ENCODE measurements at places on chromosomes 16 and 17.

GRCh38 chr16:11383481-11384183, 38.4 kb downstream of the RMI2 start:
- no peak for DNase-seq

DNA sequence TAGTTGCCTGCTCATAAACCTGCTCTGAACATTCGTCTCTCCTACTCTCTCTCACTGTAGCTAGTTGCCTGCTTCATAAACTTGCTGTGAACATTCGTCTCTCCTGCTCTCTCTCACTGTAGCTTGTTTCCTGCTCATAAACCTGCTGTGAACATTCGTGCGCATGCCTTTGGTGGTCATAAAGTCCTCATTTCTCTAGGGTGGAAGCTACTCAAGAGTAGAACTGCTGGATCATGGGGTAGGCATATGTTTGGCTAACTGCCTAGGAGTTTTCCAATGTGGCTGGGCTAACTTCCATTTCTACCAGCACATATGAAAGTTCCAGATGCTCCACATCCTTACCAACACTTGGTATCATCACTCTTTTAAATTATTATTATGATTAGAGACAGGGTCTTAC, 174.6 kb upstream of the RPH3AL start:
- peak; percentile 48 for DNase-seq

- DNase-seq, result no peak
These were observed 478.3 kb upstream of the ERCC4 start for GRCh38 chr16:13441675-13442074.

- peak; percentile 90 for DNase-seq
These were observed 472 bp upstream of the ARHGDIA start for GRCh38 chr17:81871387-81872230.

GRCh38 chr17:55728833-55729232, 6.2 kb upstream of the TMEM100 start:
- DNase-seq, result no peak

GRCh38 chr17:2687074-2687418, 24.5 kb downstream of the CLUH start:
- DNase-seq, result no peak

DNA sequence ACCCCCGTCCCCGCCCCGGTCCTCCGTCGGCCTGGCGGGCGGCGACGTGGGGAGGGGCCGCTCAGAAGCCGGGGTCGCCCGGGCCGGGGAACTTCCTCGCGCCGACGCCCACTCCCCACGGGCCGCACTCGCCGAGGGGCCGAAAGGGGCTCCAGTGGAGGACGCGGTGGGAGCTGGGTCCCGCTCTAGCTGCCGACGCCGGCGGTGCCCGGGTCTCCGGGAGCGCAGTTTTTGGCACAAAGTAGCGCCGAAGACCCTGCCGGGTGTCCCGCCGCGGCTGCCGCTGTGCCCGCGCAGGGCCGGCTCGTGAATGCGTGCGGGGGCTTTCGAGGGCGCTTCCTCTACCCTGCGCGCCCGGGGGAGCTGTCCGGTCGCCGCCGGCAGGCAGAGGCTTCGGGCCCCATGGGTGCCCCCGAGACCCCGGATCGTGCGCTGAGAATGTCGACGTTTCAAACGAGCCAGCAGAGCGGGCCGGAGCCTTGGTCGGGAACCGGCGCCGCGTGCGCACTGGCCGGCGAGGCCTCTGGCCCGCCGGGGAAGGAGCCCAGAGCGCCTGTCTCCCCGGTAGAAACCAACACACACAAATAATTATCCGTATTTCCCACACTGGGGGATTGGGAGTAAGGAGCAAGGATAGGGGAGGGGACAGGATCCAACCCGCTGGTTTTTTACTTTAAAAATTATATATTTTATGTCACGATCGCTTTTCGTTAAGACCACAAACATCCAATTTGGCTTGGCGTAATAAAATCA, 46.6 kb upstream of the SLC38A10 start:
- DNase-seq, result peak; percentile 26

GRCh38 chr17:50346313-50347116, 589 bp downstream of the XYLT2 start:
- no peak for DNase-seq

DNA sequence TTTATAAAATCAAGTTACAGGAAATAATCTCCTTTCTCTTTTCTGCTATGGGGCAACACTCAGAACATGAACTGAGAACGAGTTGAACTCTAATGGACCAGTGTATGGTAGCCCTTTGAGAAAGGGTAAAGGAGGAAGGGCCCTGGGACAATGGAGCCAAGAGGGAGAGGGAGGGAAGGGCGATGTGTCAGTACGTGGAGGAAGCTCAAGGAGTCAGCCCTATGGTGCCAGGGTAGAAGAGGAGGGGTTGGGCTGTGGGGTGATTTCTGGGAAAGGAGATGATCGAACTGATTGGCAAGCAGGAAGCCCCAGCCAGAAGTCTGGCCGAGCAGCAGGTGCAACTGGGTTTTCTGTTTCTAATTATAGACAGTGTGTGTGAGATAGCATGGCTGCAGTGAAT, 4.3 kb upstream of the WIPI1 start:
- no peak for DNase-seq

DNA sequence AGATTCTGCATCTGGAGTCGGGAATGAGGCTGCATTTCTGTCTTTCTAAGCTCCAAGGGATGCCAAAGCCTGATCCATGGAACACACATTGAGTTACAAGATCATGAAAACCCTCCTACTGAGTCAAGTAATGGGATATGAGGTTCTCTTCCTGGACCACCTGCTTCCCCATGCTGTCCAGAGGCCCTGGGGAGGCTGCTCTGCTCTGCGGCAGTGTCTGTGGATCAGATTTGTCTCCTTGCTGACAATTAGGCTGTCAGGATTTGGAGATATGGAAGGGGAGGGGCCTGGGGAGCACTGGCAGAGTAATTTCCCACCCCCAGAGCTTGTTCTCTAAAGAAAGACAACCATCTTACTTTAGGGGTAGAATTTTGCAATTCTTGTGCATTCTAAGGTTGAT, 33.0 kb downstream of the C16orf95 start:
- no peak for DNase-seq

GRCh38 chr17:7774055-7774521, 56.5 kb downstream of the DNAH2 start:
- DNase-seq, result peak; percentile 50

DNA sequence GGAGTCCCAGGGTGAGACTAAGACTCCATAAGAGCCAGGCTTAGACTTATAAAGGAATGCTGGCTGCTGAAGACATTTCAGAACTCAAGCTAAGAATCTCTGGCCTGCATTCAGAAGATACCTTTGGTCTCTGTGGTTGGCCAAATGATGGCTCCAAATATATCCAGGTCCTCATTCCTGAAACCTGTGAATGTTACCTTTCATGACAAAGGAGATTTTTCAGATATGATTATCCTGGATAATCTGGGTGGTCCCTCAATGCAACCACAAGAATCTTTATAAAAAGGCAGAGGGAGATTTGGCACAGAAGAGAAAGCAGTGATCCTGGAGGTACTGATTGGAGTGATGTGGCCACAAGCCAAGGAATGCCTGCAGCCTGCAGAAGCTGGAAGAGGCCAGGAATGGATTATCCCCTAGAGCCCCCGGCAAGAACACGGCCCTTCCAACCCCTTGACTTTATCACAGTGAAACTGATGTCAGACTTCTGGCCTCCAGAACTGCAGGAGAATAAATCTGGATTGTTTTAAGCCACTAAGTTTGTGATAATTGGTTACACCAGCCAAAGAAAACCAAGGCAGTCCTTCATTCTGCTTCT, 253.3 kb downstream of the SLC39A11 start:
- DNase-seq, result peak; percentile 43

DNA sequence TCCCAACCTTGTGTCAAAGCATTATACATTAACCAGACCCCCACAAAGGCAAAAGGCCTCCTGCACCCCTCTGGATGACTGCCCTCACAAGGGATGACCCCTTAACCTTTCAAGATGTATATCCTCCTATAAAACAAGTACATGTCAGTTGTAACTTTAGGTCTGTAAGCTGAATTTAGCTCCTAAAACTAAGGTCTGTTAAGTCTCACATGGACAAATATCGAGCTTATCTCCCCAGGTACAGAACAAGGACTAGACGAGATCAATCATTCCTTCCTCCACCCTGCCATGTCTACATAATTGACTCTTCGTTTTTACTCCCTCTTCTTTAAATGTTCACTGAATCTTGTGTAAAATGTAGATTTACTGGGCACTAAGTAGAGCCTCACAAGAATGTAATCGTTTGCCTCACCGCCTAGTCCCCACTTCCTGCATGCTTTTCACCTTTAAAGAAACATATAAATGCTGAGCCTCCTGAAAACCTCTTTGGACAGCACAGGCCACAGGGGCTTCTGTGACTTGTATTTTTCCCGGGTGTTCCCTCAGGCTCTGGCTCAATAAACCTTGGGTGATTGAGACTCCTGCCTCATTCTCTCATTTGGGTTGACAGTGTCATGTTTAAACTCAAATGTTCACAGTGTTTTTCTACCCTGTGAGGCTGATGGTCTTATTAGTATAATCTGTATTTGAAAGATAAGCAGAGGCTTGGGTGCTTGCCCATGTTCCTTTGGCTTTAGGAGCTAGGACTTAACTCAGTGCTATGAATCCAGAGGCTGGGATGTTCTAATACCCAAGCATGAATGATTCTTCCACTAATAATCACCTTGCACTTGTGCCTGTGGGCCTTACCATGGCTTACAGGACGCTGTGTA, 37.6 kb downstream of the MMD start:
- no peak for DNase-seq

DNA sequence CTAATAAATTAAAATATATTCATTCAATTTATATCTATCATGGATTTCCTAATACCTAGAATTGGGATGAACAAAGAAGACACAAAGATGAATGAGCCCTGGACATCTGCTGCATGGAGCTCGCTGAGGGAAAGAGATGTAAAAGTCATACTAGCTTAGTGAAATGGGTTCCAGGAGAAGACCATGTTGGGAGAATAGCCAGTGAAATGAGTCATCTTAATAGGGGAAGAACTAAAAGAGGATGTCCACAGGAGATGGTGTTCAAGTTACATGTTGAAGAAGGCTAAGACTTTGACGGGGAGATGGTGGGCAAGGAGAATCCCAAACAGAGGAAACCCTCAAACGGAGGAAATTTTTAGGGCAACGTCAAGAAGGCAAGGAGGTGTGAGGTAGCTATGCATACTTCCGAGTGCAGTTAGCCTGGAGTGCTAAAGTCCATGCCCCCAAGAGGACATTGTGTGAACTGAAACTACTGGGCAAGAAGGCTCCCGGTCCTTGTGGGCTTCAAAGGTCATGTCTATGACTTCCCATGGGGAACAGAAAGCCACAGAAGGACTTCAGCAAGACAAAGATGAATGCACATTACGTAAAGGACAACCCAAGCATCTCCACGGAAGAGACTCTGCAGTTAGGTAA, 220.5 kb upstream of the CDH11 start:
- peak; percentile 38 for DNase-seq

GRCh38 chr16:19540241-19540970, 15.1 kb upstream of the VPS35L start:
- DNase-seq, result no peak

DNA sequence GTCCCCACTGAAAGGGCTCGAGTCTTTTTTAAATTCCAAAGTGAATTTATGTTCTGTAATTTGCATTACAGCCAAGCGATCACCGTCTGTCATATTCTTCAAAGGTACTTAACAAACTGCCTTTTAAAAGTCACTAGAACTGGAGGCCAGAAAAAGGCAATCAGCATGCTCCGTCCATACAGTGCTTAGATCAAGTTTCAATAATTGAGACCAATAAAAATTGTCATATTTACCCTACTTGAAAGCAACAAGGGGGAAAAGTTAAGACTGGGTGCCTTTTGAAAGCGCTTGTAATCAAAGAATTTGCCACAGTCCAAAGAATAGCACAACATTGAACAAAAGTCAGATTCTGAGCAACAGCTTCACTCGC, 9.0 kb upstream of the ZFHX3 start:
- DNase-seq, result no peak

DNA sequence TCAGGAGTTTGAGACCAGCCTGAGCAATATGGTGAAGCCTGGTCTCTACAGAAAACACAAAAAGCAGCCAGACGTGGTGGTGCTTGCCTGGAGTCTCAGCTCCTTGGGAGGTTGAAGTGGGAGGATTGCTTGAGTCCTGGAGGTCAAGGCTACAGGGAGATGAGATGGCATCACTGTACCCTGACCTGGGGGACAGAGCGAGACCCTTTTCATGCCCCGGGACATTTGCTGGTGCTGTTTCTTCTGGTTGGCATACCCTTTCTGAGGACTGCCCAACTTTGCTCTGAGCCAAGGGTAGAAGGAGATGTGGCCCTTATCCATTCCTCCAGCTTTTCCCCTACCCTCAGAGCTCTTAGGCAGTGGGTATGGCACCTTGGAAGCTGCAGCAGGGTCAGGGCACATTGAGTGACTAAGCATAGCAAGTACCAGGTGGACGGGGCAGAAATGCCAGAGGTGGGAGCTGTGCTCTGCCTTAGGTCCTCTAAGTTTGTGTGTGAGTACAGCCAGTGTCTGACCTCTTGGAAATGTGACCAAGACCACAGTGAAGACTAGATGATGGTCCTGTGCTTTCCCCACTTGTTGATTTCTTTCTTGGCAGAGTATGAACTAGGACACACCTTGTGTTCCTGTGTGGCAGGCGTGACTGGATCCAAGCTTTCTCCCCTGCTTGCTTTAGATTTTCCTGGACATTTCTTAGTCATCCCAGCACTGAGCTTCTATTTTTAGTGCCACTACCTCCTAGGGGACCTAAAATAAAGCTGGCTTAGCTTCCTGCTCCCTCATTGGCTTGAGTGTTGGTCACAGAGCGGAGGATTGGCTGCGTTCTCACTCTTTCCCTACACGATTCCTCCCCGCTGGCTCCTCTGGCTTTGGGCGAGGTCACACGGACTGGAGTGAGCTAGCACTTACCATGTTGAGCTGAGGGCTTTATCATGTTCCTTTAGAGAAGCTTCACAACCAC, 9.9 kb upstream of the EDC4 start:
- DNase-seq, result peak; percentile 60

DNA sequence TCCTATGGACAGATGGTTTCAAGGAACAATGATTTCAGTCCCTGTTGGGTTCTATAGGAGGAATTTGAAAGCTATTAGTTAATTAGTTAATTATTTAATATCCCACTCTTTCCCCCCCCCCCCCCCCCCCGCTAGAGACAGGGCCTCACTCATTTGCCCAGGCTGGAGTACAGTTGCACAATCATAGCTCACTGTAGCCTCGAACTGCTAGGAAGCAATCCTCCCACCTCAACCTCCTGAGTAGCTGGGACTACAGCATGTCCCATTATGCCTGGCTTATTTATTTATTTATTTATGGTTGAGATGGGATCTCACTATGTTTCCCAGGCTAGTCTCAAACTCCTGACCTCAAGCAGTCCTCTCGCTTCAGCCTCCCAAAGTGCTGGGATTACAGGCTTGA, 15.0 kb upstream of the TAT start:
- no peak for DNase-seq

DNA sequence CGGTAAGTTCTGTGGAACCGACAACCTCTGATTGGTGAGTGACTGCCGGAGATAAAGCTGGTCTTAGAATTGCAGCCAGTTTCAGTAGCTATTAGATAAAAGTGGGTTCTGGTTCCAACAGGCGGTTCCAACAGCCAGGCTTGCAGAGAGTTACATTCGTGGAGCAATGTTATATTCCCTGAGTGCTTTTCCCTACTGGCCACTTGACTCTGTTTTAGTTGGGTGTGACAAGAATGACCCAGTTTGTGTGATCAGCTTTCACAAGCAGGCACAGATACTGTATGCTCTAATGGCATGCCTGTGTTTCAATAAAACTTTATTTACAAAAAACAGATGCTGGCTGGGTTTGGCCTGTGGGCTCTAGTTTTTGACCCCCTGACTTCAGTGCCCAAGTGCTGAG, 196.6 kb downstream of the SNX29 start:
- no peak for DNase-seq
